ENCODE measurements at places on chromosomes 13 and 19. TPM values are rescaled to one million over a fixed set of nuclear protein-coding genes. Genes with fewer than 3 reads are reported as not detected.

PLIN3 gene
- 28.0 TPM for total RNA-seq

DNA sequence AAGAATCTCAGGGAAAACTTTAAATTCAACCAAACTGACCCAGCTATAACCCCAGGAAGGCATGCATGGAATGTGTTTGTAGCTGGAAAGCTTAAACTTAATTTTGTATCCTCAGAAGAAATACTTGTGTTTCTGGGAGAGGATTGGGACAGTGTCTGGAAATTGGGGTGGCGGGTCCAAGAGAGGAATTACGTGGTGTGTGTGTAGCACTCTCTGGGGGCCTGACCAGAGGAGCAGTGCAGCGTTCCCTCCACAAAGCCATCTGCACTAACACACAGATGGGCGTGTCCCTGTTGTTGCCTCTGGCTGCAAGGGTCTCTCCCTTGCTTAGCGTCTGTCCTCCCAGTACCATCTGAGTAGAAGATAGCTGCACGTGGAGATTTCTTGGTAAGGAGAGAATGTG, 6.4 kb downstream of the GARRE1 start:
- no peak for DNase-seq
- H3K4me3 ChIP-seq = no peak overlapping the region
- no peak overlapping the region for H3K27ac ChIP-seq
- H3K4me1 ChIP-seq = peaks cover 69% of the 10 kb centered on the region
- H3K36me3 ChIP-seq = no peaks in the 10 kb centered on the region
- H3K27me3 ChIP-seq = no peaks in the 10 kb centered on the region

DNA sequence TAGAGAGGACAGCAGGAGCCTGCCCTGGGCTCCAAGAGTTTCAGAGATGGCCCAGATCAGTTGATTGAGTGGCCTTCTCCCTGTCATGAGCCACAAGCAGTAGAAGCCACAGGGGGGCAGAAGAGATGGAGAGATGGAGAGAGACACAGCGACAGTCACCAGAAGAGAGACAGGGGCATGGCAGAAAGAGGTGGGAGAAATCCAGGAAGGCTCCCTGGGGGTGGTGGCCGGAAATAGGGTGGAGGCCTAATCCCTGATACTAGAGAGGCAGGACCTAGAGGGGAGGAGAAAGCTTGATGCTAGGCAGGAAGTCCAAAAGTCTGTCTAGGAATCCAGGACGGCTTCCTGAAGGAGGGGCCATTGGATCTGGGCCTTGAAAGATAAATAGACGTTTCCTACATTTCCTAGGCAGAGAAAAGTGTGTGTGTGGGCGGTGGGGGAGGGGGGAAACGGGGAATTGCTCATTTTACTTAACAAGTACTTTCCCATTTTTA, 9.6 kb upstream of the TPM4 start:
- H3K27me3 ChIP-seq = no peaks in the 10 kb centered on the region
- no peak overlapping the region for H3K4me3 ChIP-seq
- H3K27ac ChIP-seq = no peak overlapping the region

GRCh38 chr19:30785458-30786137, 413.4 kb downstream of the ZNF536 start:
- H3K36me3 ChIP-seq = no peaks in the 10 kb centered on the region
- no peak for DNase-seq
- no peaks in the 10 kb centered on the region for H3K4me1 ChIP-seq
- no peak overlapping the region for H3K4me3 ChIP-seq
- H3K27ac ChIP-seq = no peak overlapping the region

DNA sequence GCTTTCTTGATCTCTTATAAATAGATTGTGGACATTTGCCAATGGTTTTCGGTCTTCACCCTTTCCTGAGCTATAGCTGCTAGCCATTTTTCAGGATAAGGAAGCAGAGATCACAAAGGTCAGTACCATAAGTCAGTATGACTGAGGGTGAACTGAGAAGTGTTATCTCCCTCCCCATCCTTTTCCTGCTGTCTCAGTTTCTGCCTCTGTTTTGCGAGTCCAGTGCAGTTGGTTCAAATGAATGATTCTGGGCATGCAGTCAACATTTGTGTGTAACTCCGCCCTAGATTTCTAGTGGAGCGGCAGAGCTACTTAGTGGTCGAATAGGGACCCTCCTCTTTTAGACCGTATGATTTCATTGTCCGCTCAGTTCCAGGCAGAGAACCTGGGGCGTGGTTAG, 460.8 kb upstream of the ARGLU1 start:
- H3K27me3 ChIP-seq = no peaks in the 10 kb centered on the region
- no peak for DNase-seq
- H3K36me3 ChIP-seq = no peaks in the 10 kb centered on the region

DNA sequence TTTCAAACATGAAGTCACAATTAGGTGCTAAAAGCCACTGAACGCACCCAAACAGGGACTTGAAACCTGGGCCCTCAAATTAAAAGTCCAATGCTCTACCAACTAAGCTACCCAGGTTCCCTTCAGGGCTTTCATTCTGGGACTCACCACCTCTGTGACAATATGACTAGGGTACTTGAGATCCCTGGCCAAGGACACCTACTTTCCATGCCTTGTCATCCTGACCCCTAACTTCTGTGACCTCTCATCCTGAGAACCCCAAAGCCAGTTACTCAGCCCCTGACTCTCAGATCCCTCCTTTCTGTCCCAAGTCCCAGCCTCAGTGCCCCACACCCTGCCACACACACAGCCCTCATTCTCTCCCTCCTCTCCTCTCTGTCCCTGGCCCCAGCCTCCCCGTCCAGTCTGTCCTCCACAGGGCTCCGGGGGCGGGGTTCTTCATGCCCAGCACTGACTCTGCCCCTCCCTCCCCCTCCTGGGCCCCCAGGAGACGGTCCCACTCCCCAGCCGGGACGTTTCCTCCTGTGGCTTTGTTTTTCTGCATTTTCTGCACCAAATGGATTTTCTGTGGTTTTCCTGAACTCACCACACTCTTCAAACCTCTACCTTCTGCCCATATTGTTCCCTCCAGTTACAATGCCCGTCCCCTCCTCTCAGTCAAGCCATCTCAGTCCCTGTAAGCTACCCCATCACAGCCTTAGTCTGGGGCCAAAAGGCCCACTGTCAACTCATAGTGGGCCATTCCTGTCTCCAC, 7.0 kb downstream of the RCN3 start:
- DNase-seq = no peak
- no peak overlapping the region for H3K27ac ChIP-seq
- H3K27me3 ChIP-seq = no peaks in the 10 kb centered on the region
- H3K36me3 ChIP-seq = no peaks in the 10 kb centered on the region
- peaks cover 15% of the 10 kb centered on the region for H3K4me1 ChIP-seq

GRCh38 chr13:54614726-54615125, 1586.1 kb downstream of the OLFM4 start:
- H3K4me3 ChIP-seq = no peak overlapping the region
- H3K27me3 ChIP-seq = no peaks in the 10 kb centered on the region
- no peak for DNase-seq
- no peak overlapping the region for H3K27ac ChIP-seq

- DNase-seq = no peak
- H3K27ac ChIP-seq = no peak overlapping the region
- H3K27me3 ChIP-seq = no peaks in the 10 kb centered on the region
- no peaks in the 10 kb centered on the region for H3K4me1 ChIP-seq
- H3K4me3 ChIP-seq = no peak overlapping the region
These were observed 110.6 kb downstream of the PCDH9 start for GRCh38 chr13:67119481-67119894.

USHBP1 gene
- total RNA-seq = 9.2 TPM

DNA sequence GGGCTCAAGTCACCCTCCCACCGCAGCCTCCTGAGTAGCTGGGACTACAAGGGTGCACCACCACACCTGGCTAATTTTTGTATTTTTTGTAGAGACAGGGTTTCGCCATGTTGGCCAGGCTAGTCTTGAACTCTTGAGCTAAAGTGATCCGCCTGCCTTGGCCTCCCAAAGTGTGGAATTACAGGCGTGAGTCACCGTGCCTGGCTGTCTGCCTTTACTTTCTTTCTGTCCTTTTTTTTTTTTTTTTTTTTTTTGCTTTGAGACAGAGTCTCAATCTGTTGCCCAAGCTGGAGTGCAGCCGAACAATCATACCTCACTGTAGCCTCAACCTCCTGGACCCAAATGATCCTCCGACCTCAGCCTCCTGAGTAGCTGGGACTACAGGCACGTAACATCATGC, 25.0 kb upstream of the OR1M1 start:
- H3K4me3 ChIP-seq = no peak overlapping the region
- no peaks in the 10 kb centered on the region for H3K27me3 ChIP-seq
- no peak overlapping the region for H3K27ac ChIP-seq
- no peak for DNase-seq
- H3K36me3 ChIP-seq = no peaks in the 10 kb centered on the region

GRCh38 chr13:29936051-29936813, 85.8 kb upstream of the UBL3 start:
- peak overlapping the region; percentile 33 for H3K27ac ChIP-seq
- no peak overlapping the region for H3K4me3 ChIP-seq
- peak; percentile 30 for DNase-seq
- H3K4me1 ChIP-seq = peaks cover 8% of the 10 kb centered on the region

GRCh38 chr13:53126841-53127245, 98.2 kb downstream of the OLFM4 start:
- H3K27ac ChIP-seq = no peak overlapping the region
- no peaks in the 10 kb centered on the region for H3K4me1 ChIP-seq
- no peaks in the 10 kb centered on the region for H3K27me3 ChIP-seq

DNA sequence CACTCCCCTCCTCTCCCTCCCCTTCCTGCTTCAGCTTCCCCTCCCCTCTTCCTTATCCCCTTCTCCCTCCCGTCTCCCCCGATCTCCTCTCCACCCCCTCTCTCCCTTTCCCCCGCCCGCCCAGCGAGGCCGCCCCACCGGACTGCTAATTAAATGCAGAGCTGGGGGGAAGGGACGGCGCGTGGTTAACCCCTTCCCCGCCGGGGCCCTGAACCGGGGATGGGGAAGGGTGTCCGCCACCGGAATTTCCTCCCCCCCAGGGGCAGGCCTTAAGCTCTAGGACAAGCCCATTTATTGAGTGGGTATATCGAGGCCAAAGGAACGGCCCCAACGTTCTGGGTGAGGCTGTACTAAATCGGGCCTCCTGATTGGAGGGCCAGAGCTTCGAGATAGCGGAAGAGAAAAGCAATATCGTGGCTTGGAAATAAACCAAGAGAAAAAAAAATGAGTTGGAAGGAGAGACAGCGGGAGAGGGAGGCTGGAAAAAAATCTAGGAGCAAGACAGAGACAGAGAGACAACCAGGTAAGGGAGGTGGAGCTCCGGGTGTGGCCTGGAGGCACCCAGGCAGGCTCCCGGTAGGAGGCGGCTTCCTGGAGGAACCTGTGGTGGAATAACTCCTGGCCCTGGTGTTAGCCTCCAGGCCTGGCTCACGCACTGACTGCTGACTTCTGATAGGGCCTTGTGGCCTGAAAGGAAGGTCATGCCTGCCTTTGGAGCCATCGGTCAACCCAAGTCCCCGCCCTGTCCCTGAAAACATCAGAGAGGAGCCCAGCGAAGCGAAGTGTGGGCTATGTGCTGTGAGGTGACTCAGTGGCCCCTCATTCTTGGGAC, 11.6 kb upstream of the JUND start:
- H3K36me3 ChIP-seq = no peaks in the 10 kb centered on the region
- H3K4me1 ChIP-seq = peaks cover 35% of the 10 kb centered on the region
- H3K27me3 ChIP-seq = no peaks in the 10 kb centered on the region
- peak overlapping the region; percentile 93 for H3K27ac ChIP-seq
- peak overlapping the region; percentile 4 for H3K4me3 ChIP-seq

GRCh38 chr19:10328558-10329429, 4.5 kb downstream of the RAVER1 start:
- H3K36me3 ChIP-seq = peaks cover 33% of the 10 kb centered on the region
- no peak overlapping the region for H3K4me3 ChIP-seq
- DNase-seq = no peak
- H3K27ac ChIP-seq = no peak overlapping the region

SELENOV gene
- not detected for total RNA-seq

GRCh38 chr13:81017513-81018152, 676.7 kb upstream of the SPRY2 start:
- no peak overlapping the region for H3K4me3 ChIP-seq
- H3K27me3 ChIP-seq = no peaks in the 10 kb centered on the region
- H3K4me1 ChIP-seq = no peaks in the 10 kb centered on the region
- no peaks in the 10 kb centered on the region for H3K36me3 ChIP-seq
- DNase-seq = no peak

- no peak overlapping the region for H3K27ac ChIP-seq
- H3K4me3 ChIP-seq = no peak overlapping the region
- H3K4me1 ChIP-seq = no peaks in the 10 kb centered on the region
These were observed 57.6 kb upstream of the ZNF507 start for GRCh38 chr19:32287811-32288227.

DNA sequence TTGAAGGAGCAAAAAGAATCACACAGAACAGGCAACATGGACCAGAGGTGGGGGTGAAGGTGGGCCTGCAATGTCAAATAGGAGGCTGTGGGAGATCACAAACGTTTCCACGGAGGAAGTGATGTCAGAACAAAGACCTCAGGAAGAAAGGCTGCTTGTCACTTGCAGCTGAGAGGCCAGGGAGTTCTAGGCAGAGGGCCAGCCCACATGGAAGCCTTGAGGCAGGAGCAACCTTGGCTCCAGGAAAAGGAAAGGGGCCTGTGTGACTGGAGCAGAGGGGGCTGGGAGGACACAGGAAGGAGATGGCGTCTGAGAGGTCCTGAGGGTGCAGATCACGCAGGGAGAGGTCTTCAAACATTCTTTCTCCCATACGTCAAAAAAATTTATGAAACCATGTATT, 16.3 kb downstream of the ZNF160 start:
- no peak overlapping the region for H3K4me3 ChIP-seq
- H3K27ac ChIP-seq = no peak overlapping the region
- H3K4me1 ChIP-seq = no peaks in the 10 kb centered on the region

DNA sequence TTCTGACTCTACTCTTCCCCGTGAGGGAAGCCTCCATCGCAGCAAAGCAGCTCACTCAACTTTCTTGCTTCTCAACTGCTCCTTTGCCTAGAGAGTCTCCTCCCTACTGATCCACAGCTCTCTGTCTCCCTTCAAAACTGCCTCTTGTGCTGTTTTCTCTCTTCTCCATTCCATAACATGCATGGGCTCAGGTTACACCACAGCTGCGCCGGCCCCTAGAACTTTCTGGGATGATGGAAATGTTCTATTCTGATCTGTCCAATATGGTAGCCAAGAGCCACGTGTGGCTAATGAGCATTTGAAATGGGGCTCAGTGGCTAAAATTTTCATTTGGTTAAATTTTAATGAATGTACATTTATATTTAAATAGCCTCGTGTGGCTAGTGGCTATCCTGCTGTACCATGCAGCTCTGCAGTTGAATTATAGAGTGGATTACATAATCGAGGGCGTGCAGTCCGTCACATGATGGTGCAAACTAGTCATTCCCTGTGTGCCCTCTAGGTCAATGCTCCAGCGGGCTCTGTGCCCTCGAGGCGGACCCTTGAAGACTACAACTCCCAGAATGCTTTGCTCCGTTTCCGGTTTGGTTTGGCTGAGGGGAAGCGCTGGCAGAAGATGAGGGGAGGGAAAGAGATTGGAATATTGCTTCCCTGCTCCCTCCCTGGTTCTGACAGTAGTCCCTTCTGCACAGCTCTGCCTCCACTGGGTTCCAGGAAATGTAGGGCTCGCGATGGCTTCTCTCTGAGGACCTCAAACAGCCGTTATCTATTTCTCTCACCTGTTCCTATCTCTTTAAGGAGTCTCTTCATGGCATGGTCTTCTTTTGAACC, 109.8 kb downstream of the CACNA1A start:
- H3K27ac ChIP-seq = no peak overlapping the region
- no peaks in the 10 kb centered on the region for H3K27me3 ChIP-seq
- H3K4me3 ChIP-seq = no peak overlapping the region
- H3K4me1 ChIP-seq = no peaks in the 10 kb centered on the region

KLK3 gene
- total RNA-seq = not detected

GRCh38 chr13:42035905-42036521, 12.4 kb upstream of the DGKH start:
- no peak overlapping the region for H3K27ac ChIP-seq
- H3K27me3 ChIP-seq = no peaks in the 10 kb centered on the region
- H3K4me3 ChIP-seq = no peak overlapping the region
- no peaks in the 10 kb centered on the region for H3K36me3 ChIP-seq

Measured in body of pancreas (tissue), 4 donors.